ENCODE measurements at places on chromosomes 1 and 21.

- no peak for DNase-seq
These were observed 47.1 kb downstream of the GPR88 start for GRCh38 chr1:100584761-100585745.

GRCh38 chr1:36764798-36765197 is 269.5 kb downstream of the GRIK3 start:
- no peak for DNase-seq

- DNase-seq: no peak
These were observed 174.5 kb upstream of the RUNX1 start for GRCh38 chr21:35223480-35224156.

GRCh38 chr1:63004868-63005267 is 220.9 kb downstream of the ATG4C start:
- no peak for DNase-seq

DNA sequence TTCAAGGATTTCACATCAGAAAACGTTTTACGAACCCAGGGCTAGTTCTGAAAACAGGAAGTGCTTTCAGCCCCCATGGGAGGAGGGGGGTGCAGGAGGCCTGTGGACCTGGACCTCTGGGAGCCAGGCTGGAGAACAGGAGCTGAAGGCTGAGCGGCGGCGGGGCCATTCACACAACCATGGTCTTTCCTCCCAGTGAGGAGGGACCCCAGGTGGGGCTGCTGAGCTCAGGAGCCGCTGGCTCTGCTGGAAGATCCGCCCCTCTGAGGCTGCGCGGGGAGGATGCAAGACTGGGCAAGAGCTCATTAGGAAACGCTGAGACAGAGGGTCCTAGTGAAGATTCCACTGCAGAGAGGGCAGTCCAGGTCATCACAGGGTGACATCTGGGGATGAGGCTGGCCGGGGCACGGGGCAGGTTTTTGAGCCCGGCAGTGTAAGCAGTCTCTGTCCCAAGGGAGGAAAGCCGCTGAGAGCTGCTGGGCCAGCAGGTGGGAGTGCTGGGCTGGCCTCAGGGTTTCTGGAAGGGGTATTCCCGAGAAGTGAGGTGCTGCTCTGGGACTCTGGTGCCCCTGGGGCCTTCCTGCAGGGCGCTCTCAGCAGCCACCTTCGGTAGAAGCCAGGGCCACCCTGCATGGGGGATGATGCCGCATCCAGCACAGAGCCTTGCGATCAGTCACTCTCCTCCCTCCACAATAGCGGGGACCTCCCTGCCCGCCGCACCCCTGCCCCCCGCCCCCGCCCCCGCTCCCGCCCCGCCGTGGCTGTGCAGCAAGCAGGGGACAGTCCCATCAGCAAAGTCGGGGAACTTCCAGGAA is 7.5 kb downstream of the MX2 start:
- no peak for DNase-seq

- no peak for DNase-seq
These were observed 3.5 kb downstream of the IGSF9 start for GRCh38 chr1:159941591-159942560.

GRCh38 chr1:195516036-195516435 is 1092.2 kb downstream of the KCNT2 start:
- DNase-seq: no peak

GRCh38 chr1:93864175-93864574 is 14.8 kb downstream of the DNTTIP2 start:
- no peak for DNase-seq

- no peak for DNase-seq
These were observed 6.1 kb downstream of the SH2D1B start for GRCh38 chr1:162405800-162406199.

- no peak for DNase-seq
These were observed 97.6 kb downstream of the EPHB2 start for GRCh38 chr1:22808186-22808675.

- DNase-seq: no peak
These were observed 708.4 kb downstream of the KCNT2 start for GRCh38 chr1:195899762-195900352.

GRCh38 chr1:25786887-25787759 is 12.9 kb upstream of the SELENON start:
- DNase-seq: no peak

GRCh38 chr1:214280386-214281020 is 456 bp upstream of the SMYD2 start:
- DNase-seq: no peak

- DNase-seq: no peak
These were observed 21.2 kb upstream of the ADAR start for GRCh38 chr1:154629061-154629674.

DNA sequence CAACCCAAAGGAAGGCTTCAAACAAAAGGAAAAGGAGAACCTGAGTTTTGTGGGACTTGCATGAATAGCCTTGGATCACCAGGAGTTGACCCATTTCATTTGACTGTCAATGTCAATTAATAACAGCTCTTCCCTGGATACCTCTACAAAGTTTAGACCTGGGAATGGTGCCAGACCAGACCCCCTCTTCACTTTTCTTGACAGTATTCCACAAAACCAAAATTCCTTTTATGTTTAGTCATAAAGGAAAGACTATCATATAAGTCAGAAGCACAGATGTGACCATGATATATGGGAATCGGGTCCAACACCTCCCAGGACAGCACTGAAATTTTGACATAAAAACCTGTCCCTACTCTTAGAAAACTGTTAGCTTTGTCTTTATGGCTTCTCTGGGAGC is 191.8 kb downstream of the LYPLAL1 start:
- DNase-seq: no peak

All from stimulated activated CD8-positive, alpha-beta memory T cell treated with anti-CD3 and anti-CD28 coated beads, Interleukin-7, amount 100 ng/mL, for 48 hours (primary cell).